ENCODE measurements at places on chromosomes 1 and 21. TPM values are rescaled to one million over a fixed set of nuclear protein-coding genes. Genes with fewer than 3 reads are reported as not detected.

The SLC16A4 gene
- total RNA-seq: 0.89 TPM

The RSPH1 gene
- total RNA-seq: 0.58 TPM

- DNase-seq: no peak
Observed at GRCh38 chr1:234169161-234169849, 204.0 kb upstream of the COA6 start.

DNA sequence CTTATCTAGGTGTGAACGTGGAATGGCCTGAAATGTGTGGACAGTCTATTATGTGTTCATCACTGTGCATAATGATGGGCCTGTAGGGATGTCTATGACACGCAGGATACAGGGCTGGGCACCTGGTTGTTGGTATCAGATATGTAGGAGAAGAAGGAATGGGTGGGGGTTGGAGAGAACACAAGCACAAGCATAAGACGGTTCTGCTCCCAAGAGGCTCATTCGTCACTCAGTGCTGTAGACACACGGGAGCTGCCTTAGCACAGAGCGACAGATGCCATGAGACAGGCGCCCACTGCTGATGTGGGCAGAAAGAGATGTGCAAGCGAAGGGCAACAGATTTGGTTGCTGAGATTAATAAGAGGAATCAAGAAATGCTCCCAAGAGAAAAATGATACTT, 256.2 kb downstream of the DISC1 start:
- no peak for DNase-seq

- DNase-seq: no peak
Observed at GRCh38 chr21:15741510-15741909, 11.7 kb downstream of the USP25 start.

- no peak for DNase-seq
Observed at GRCh38 chr1:184418652-184419349, 32.0 kb downstream of the C1orf21 start.

The RIPK4 gene
- 36.2 TPM for total RNA-seq

The TSTD1 gene
- 60.8 TPM for total RNA-seq

GRCh38 chr1:209062863-209063262, 520.7 kb upstream of the CAMK1G start:
- no peak for DNase-seq

The C1QC gene
- 45.0 TPM for total RNA-seq

- DNase-seq: peak; percentile 5
Observed at GRCh38 chr1:211415700-211416099, 76.3 kb downstream of the RD3 start.

The FYB2 gene
- total RNA-seq: not detected

DNA sequence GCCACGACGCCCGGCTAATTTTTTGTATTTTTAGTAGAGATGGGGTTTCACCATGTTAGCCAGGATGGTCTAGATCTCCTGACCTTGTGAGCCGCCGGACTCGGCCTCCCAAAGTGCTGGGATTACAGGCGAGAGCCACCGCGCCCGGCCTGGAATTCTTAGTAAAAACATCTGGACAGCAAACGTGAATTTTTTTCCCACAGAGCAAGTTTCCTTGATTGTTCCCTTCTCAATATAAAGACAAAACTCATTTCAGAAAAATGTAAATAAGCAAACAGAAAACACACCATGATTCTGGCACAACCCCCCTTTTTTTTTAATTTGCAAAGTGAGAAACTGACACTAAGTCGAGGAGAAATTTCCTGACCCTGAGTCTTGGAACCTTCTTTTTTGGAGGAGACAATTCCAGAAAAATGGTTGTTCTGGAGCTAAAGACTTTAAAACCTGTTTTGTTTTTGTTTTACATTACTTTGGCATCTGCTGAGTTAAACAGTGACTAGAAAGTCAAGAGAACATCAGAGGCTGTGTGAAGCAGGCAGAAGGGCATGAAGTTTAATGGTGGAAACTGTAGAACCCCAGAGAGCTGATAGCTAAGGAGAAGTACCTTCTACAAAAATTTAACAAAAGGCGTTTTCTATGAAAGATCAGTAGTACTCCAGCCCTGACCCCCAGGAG, 10.3 kb upstream of the HMGCS2 start:
- DNase-seq: peak; percentile 41

- DNase-seq: no peak
Observed at GRCh38 chr1:209756615-209757445, 977 bp downstream of the TRAF3IP3 start.

- no peak for DNase-seq
Observed at GRCh38 chr1:3032371-3033039, 11.2 kb downstream of the ACTRT2 start.

GRCh38 chr1:117646007-117646811, 40.4 kb downstream of the TENT5C start:
- peak; percentile 59 for DNase-seq

GRCh38 chr1:2446394-2446793, 29.7 kb upstream of the PLCH2 start:
- DNase-seq: no peak

The RNU1-4 gene
- total RNA-seq: under 0.01 TPM

- DNase-seq: peak; percentile 15
Observed at GRCh38 chr1:170146720-170147263, 1.0 kb downstream of the NTMT2 start.

The OR2L13 gene
- not detected for total RNA-seq

- DNase-seq: no peak
Observed at GRCh38 chr1:13889495-13889894, 189.5 kb downstream of the PRDM2 start.

The TNFRSF4 gene
- not detected for total RNA-seq

DNA sequence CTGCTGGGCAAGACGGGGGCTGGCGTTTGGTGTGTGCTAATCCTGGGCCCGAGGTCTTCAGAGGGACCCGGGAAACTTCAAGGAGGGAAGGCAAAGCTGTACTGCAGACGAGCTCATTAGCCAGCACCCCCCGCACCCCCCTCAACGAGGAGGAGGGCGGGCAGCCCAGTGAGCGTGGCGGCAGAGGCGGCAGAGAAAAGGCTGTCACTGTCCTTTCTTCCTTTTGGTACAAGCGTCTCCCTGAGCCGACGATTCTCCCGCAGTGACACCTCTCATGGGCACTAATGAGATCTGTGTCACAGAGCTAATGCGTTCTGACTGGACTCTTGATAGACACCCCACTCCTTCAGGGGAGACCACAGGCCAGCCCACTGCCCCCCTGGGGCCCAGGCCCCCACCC, 29.5 kb downstream of the DMAP1 start:
- DNase-seq: no peak

DNA sequence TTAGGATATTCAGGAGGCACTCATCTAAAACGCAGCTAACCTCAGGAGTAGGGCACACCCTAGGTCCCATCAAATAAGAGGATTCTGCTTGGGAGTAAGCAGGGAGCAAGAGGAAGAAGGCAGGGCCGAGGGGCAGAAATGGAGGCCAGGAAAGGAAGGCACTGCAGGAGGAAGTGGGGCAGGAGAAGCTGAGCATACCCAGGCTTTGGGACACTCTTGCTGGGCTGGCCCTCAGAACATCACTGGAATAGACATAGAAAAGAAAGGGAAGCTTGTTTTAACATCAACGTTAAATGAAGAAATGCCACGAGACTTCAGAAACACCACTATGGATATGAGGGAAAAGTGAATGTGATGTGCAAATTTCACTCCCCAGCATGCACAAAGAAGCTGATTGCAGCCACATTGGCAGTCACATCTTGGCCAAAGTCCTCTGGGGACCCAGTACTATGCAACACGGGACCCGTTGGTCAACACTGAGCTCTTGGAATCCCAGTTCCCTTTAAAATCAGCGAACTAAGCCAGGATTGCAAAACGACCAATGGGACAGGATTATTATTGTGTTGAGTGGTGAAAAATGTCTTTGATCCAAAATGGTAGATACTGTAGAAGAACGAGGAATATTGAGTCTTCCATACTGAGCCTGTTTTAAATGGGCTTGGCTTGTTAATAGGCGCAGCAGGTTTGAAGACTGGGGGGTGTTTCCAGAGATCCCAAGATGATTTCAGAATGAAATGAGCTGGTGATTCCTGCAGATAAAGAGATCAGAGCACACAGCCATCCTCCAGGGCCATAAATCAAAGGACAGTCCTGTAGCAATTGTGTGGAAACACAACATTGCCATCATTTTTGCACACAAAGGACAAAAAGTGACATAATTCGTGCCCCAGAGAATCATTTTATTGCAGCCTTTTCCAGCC, 152.4 kb downstream of the TOMM20 start:
- no peak for DNase-seq

The PADI4 gene
- not detected for total RNA-seq

The IFNLR1 gene
- total RNA-seq: 3.7 TPM

- no peak for DNase-seq
Observed at GRCh38 chr21:39616211-39616772, 3.6 kb downstream of the B3GALT5 start.

GRCh38 chr1:241990040-241990439, 8.9 kb downstream of the MAP1LC3C start:
- peak; percentile 40 for DNase-seq

The ARHGEF16 gene
- 149 TPM for total RNA-seq

The NUP210L gene
- not detected for total RNA-seq

- DNase-seq: no peak
Observed at GRCh38 chr21:33541105-33541711, 709 bp downstream of the GART start.

The RABGAP1L gene
- 62.5 TPM for total RNA-seq

DNA sequence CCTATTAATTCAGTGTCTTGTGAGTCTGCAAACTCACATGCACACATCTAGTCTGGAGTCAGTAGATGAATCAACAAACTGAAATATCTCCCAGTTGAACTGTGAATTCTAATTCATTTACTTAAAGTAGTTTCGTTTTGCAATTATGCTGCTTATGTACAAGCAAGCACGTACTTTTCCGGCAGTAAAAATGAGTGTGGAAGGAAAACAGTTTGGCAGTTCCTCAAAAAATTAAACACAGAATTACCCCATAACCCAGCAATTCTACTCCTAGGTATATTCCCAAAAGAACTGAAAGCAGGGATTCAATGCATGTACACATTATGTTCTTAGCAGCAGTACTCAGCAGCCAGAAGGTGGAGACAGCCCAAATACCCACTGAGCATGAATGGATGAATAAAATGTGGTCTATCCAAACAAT, 49.3 kb downstream of the GNB1 start:
- DNase-seq: no peak

The BMP8B gene
- total RNA-seq: 1.8 TPM

The SPRR4 gene
- not detected for total RNA-seq

DNA sequence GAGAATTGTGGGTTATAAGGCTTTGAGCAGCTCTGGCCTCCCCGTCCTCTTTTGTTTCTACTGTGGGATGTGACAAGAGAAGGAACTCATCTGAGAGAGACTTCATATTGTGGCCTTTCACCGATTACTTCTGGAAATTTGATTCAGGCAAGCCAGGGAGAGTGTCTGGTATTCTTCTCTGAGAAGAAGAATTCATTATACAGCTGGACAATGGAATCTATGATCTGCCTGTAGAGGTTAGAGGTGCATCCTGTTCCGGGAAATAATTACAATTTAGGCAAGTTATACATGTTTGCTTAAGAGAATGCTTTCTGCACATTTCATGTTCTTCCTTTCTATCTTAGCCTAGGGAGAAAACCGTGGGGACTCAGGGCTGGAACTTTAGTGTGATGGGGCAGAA, 12.8 kb upstream of the RNU1-2 start:
- DNase-seq: peak; percentile 52

DNA sequence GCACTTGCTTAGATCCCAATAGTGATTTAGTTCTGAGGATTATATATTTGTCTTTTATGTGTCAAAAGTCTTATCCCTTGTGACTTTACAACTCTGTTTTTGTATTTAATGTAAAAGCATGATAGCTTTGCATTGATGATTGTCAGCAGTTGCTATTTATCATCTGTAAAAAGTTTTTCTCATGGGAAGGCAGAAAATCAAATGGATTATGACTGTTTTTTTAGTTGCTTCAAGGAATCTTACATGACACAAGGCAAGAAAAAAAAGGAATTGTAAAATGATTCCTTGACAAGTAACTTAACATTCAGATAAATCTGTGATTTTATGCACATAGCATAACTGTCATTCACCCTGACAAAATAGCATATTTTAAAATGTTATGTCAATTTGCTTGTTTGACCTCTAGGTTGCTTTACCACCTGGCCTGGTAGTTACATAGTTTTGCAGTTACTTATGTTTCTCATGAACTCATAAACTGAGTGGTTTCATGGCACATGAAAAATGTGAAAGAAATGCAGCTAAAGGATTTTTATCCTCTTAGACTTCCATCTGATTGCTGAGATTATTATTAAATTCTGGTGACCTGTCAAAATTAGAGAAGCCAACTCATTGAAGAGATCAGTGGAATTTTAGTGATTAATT, 622.6 kb downstream of the ADGRL2 start:
- no peak for DNase-seq

DNA sequence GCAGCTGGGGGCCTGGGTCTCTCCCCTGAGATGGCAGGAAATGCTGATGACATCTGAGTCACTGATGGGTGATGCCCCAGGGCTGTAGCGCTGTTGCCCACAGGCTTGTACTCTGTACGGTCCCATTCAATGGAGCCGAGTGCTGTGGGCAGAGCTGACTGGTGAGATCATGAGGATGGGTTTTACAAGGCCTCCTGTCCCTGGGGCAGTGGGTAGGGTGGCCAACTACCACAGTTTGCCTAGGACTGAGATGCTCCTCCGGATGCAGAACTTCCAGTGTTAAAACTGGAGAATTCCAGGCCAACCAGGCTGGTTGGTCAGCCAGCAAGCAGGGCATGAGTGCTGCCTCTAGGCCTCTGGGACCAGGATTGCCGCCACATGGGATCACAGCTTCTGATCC, 9.2 kb downstream of the PHLDA3 start:
- DNase-seq: no peak

DNA sequence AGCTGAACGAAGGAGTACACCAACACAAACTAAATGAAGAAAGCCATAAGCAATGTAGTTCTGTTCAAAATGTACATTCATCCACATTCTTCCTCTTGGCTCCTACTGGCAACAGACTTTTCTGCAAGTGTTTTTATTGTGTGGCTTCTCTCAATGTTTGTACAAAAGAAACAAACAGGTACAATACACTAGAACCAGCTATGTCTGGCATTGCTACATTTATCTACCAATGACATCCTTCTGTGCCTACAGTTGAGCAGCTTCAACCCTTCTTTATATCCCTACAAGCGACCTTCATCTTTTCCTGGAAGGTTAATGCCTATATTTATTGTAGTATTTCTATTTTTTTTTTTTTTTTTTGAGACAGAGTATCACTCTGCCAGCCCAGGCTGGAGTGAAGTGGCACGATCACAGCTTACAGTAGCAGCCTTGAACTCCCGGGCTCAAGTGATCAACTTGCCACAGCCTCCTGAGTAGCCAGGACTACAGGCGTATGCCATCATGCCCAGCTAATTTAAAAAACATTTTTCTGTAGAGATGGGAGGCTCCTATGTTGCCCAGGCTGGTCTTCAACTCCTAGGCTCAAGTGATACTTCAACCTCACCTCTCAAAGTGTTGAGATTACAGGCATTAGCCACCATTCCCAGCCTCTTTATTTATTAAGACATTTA, 89.3 kb downstream of the ASH1L start:
- DNase-seq: no peak
